Sigmoid colon (tissue), 7 donors: ENCODE measurements at places on chromosomes 12 and 14. TPM values are rescaled to one million over a fixed set of nuclear protein-coding genes. Genes with fewer than 3 reads are reported as not detected.

The A2ML1 gene
- polyA plus RNA-seq: 0.06 TPM

The MMP17 gene
- 6.8 TPM for polyA plus RNA-seq

The SLC2A14 gene
- 0.04 TPM for polyA plus RNA-seq

The CCDC196 gene
- polyA plus RNA-seq: not detected

The AGAP2 gene
- polyA plus RNA-seq: 6.4 TPM

The RTN1 gene
- polyA plus RNA-seq: 9.3 TPM

The GPR84 gene
- polyA plus RNA-seq: 0.60 TPM

The ZDHHC22 gene
- polyA plus RNA-seq: not detected

The FSCB gene
- not detected for polyA plus RNA-seq

The OAS2 gene
- polyA plus RNA-seq: 3.9 TPM

The IRF2BPL gene
- 13.8 TPM for polyA plus RNA-seq

The ARF3 gene
- polyA plus RNA-seq: 87.7 TPM

The INHBC gene
- polyA plus RNA-seq: not detected

The TTC8 gene
- polyA plus RNA-seq: 8.0 TPM

The ESYT1 gene
- polyA plus RNA-seq: 9.0 TPM

The TMPRSS12 gene
- not detected for polyA plus RNA-seq

The BCAT1 gene
- polyA plus RNA-seq: 2.1 TPM

The WSCD2 gene
- not detected for polyA plus RNA-seq

The AQP2 gene
- polyA plus RNA-seq: not detected

The SERPINA1 gene
- polyA plus RNA-seq: 103 TPM

The COQ5 gene
- 38.4 TPM for polyA plus RNA-seq

The BBS10 gene
- polyA plus RNA-seq: 1.2 TPM

The NKX2-1 gene
- not detected for polyA plus RNA-seq

The SDS gene
- polyA plus RNA-seq: 2.9 TPM

The ERP27 gene
- 2.3 TPM for polyA plus RNA-seq

The E2F7 gene
- polyA plus RNA-seq: 0.23 TPM

The MANSC4 gene
- polyA plus RNA-seq: not detected

The SYCP3 gene
- polyA plus RNA-seq: not detected

The VEZT gene
- 32.3 TPM for polyA plus RNA-seq

The JAG2 gene
- polyA plus RNA-seq: 0.60 TPM

The KRT6A gene
- 6.0 TPM for polyA plus RNA-seq

The CD163 gene
- 21.0 TPM for polyA plus RNA-seq

The RNU4-1 gene
- polyA plus RNA-seq: not detected

The PTPN6 gene
- 92.4 TPM for polyA plus RNA-seq

The HAL gene
- 0.39 TPM for polyA plus RNA-seq

The RPGRIP1 gene
- polyA plus RNA-seq: 0.46 TPM

The AKAP5 gene
- 2.0 TPM for polyA plus RNA-seq

The FLRT2 gene
- polyA plus RNA-seq: 2.2 TPM

The KLRG1 gene
- polyA plus RNA-seq: 3.5 TPM

The SLC10A1 gene
- not detected for polyA plus RNA-seq

The HSPB8 gene
- 20.9 TPM for polyA plus RNA-seq

The NR2C1 gene
- polyA plus RNA-seq: 8.3 TPM

The TOGARAM1 gene
- 2.8 TPM for polyA plus RNA-seq

The SDSL gene
- polyA plus RNA-seq: 33.0 TPM

The TMEM132D gene
- 0.03 TPM for polyA plus RNA-seq

The OVCH1 gene
- polyA plus RNA-seq: not detected

The SELPLG gene
- 26.1 TPM for polyA plus RNA-seq

The GARIN6 gene
- polyA plus RNA-seq: not detected

The TAS2R14 gene
- polyA plus RNA-seq: 1.1 TPM

The IL22 gene
- not detected for polyA plus RNA-seq
